Glomerular endothelial cell (primary cell): ENCODE measurements at places on chromosomes 16 and 17.

DNA sequence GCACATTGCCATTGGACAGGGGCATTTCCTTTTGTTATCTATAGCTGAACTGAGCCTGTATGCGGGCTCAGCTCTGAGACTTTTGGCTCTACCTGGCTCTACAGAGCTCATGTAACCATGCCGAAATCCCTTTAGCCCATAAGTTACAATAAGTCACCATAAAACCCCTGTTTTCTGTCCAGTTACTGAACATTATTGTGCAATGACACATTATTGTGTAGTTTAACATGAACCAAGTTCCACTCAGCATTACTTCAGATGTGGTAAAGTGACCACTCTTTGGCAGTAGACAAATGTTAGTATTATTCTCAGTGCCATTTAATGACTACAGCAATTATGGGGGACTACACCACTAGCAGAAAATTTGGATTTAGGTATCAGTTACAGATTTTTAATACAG, 65.4 kb upstream of the RASL10B start:
- no peak for DNase-seq

GRCh38 chr17:77247048-77247541, 106.3 kb downstream of the SEC14L1 start:
- DNase-seq: no peak

DNA sequence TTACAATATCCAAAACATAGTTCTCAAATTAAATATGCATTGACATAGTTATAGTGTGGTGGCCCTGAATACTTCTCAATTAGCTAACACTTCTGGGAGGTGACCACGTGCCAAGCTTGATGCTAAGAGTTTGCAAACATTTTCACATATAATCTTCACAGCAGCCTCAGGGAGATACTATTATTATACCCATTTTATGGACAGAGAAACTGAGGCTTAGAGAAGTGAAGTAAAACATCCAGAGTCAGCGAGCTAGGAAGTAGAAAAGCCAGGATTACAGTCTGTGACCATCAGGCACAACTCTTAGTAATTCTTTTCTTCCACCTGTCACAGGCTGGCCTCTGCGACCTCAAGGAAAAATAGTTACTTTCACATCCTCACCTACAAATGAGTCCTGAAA, 102.2 kb upstream of the IRX6 start:
- no peak for DNase-seq

DNA sequence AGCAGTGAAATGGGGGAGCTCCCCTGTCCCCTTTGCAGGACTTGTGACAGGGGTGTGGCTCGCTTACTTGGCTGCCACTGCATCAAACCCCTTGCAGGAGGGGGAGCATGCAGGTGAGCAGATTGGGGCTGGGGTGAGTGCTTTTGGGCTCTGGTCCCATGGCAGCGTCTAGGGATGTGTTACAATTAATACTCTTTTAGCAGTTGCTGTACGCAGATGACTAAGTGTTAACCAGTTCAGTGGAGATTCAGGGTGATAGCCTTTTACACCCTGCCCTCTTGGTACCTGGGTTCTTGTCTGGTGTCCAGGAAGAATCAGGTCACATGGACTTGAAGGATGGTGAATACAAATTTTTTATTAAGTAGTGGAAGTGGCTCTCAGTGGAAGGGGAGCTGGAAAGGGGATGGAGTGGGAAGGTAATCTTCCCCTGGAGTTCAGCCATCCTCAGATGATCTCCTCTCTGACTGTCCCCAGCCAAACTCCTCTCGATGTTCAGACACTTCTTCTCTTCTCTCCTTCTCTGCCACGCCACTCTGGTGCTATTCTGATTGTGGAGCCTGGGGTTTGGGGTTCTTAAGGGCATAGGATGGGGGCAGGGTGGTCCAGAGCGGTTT, 100.1 kb downstream of the MARF1 start:
- no peak for DNase-seq

DNA sequence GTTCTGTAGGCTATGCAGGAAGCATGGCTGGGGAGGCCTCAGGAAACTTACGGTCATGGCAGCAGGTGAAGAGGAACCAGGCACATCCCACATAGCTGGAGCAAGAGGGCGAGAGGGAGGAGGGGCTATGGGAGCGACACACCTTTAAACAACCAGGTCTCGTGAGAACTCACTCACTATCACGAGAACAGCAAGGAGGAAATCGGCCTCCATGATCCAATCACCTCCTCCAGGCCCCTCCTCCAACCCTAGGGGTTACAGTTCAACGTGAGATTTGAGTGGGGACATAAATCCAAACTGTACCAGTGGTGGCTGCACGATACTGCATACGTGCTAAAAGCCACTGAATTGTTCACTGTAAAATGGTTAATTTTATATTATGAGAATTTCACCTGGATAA, 26.1 kb upstream of the ENPP7 start:
- no peak for DNase-seq

DNA sequence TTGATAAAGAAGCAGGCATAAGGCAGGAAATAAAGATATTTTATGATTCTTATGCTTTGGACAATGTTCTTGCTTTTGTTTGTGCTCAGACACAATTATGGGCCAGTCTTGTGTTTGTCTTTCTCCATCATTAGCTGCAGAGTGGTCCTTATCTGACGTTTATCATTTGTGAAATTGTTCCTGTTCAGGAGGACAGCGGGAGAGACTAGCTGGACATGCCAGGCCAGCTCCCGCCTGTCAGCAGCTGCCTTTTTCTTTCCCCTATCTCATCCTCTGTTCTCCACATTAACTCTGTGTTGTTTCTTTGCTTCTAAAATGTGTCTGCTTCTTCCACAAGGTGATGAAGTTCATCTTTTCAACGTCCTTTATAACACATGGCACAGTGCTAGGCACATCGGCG, 333.5 kb downstream of the NPIPA8 start:
- no peak for DNase-seq

DNA sequence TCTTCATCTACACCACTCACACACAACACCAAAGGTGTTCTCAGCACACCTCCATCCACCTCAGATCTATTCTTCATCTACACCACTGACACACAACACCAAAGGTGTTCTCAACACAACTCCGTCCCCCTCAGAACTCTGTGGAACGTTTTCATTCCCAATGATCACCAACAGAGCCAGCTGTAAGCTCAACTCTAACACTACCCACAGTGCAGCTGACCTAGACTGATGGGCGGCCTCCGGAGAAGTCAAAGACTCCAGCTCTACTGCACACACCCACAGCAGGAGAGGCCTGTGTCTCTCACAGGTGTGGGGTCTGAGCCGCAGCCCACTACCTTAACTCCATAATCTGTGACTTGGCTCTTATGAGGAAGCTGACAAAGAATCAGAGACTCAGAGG, 50.7 kb downstream of the ANKRD11 start:
- DNase-seq: no peak

GRCh38 chr16:86496929-86497461, 13.3 kb upstream of the FOXF1 start:
- no peak for DNase-seq

DNA sequence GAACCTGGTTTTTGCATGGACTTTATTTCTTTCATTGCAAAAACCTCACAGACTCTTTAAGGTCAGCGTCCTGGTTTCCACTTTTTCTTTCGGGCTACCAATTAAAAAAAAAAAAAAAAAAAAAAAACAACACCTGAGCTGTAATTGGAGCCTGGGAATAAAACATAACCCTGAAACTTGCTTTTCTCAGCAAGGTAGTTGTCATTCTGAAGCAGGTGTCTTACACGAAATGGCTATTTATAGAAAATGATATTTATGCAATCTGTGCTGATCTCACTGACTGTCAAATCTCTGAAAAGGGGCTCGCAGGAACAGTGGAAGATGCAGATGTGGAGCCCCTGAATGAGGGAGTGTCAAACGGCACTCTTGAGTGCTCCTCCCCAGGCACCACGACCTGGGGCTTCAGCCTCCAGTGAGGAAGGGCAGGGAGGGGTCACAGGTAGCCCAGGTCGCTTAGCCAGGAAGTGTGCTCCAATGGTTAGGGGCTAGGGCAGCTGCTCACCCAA, 10.4 kb upstream of the COTL1 start:
- DNase-seq: no peak

GRCh38 chr17:6077752-6078151, 7.6 kb downstream of the WSCD1 start:
- DNase-seq: no peak

DNA sequence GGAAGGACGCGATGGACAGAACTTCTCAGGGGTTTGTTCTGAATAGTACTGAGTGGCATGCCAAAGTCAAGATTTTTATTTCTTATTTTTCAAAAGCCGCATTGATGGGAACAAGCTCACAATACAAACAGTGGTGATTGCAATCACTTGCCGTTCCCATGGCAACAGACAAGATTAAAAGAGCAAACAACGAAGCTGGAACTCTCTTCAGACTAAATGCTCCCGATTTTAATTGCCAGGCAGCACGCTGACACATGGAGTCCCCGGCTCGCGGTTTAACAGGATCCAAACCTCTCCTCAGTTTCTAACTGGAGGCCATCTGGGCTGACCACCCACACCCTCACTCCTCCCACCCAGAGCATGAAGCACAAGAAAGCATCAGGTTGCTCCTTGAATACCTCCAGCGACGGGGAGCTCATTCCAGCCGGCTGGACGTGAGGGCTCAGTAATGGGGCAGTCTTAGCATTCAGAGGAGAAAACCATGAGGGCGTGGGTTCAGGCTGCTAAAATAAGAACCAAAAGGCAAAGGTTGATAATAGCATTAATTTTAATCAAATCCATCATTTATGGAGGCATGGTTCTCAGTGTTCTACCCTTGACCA, 41.5 kb downstream of the AIPL1 start:
- DNase-seq: no peak

- DNase-seq: no peak
Observed at GRCh38 chr16:892006-892405, 78.8 kb downstream of the LMF1 start.

DNA sequence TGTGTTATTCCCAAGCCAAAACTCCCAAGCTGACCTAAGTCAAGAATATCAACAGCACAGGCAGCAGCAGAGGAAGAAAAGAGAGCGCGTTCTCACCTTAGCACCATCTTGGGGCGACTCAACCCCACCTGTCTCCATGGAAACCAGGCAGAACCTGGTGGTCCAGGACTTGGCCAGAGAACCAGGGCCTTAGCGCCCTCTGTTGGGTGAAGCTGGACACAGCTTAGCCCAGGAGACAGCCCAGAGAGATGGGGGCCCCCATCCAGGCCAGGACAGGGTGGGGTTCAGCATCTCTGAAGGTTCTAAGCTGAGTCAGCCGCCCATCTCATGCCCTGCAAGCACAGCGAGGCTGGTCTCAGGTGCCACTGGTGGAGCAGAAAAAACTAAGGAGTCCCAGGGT, 60.1 kb upstream of the TMEM132E start:
- DNase-seq: no peak

DNA sequence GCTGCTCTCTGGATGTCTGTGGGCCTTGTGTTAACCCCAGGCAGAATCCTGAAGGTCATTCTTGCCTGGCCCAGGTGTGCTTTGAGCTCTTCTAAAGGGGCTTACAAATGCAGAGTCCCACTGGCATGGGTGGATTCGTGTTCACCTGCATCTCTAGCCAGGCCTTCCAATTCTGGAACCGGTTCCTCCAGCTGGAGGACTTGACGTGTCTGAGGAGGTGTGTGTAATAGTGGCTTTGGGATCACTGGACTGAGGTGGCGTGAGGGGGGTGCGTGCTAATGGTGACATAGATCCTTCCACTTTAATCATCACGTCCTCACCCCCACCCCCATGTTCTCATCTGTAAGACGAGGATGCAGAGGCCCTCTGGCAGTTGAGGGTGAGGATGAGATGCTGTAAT, 4.8 kb downstream of the GSE1 start:
- DNase-seq: no peak

GRCh38 chr16:27924411-27925118, 138.9 kb downstream of the GSG1L start:
- DNase-seq: no peak

GRCh38 chr17:79093270-79093669, 18.6 kb downstream of the ENGASE start:
- no peak for DNase-seq

GRCh38 chr16:18983565-18984434, at the start of gene TMC7:
Gene TMC7 (plus strand): TSS chr16:18983934. CDS start chr16:18984064, 130 bp downstream.
- no peak for DNase-seq

DNA sequence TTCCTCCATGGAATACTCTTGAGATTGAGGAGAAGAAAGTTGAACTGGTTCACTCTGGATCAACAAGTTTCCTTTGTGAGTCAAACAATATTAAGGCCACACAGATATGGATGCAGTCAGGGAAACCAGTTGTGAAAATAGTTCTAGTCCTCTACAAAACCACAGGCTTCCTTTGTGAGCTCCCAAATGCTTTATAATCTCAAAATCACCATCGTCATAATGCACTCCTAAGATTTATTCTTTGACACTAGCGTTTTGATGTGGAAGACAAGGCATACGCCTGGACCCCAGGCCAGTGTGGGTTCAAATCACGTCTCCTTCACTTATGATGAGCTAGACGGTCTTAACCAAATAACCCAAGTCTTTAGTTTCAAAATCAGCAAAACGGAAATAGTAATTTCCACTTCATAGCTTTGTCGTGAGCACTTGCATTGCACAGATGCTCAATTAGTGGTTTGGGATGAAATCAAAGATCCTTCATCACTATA, 142.6 kb downstream of the STX8 start:
- DNase-seq: no peak

- DNase-seq: no peak
Observed at GRCh38 chr17:73706428-73706827, 62.2 kb upstream of the SDK2 start.

GRCh38 chr16:46789499-46790414, 41.2 kb downstream of the C16orf87 start:
- DNase-seq: no peak

DNA sequence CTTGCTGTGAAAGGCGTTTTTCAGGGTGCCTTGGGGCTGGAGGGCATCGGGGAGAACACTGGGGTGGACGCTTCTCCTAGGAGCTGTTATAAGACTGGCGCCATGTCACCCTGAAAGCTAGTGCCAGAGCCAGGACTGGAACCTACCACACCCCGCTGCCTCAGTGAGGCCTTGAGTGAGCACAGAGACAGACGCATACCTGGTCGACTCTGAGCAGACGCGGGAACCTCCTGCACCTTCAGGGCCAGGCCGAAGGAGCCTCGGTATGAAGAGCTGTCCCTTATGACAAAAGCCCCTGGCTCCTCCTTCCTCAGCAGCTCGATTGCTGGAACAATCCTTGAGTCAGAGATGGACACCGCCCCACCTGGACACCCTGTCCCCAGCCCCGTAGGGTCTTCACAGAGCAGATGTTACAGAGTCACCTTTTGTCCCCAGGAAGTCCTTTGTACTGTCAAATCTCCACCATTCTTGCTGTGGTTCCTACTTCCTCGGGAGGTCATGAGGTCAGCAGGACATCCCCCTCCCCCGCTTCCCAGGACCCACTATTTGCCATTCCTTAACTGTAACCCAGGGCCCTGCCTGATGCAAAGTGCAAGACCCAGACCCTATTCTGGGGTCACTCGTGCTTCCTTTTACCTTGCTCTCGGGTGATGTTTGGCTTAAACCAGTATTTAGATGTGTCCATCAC, 17.0 kb downstream of the TNS4 start:
- DNase-seq: no peak

DNA sequence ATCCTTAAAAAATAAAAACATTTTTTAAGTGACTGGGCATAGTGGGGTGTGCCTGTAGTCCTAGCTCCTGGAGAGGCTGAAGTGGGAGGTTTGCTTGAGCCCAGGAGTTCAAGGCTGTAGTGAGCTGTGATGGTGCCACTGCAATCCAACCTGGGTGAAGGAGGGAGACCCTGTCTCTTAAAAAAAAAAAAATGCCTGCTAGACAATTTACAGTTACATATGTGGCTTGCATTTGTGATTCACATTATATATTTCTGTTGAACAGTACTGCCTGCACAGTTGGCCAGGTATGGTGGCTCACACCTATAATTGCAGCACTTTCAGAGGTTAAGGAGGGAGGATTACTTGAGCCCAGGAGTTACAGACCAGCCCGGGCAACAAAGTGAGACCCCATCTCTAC, 23.4 kb downstream of the CBFB start:
- no peak for DNase-seq

- DNase-seq: no peak
Observed at GRCh38 chr17:63676584-63676983, 23.3 kb downstream of the LIMD2 start.
